ENCODE measurements at places on chromosomes 7 and 10.

- peak; percentile 76 for DNase-seq
Measured at GRCh38 chr10:48306870-48307710, 613 bp downstream of the MAPK8 start.

DNA sequence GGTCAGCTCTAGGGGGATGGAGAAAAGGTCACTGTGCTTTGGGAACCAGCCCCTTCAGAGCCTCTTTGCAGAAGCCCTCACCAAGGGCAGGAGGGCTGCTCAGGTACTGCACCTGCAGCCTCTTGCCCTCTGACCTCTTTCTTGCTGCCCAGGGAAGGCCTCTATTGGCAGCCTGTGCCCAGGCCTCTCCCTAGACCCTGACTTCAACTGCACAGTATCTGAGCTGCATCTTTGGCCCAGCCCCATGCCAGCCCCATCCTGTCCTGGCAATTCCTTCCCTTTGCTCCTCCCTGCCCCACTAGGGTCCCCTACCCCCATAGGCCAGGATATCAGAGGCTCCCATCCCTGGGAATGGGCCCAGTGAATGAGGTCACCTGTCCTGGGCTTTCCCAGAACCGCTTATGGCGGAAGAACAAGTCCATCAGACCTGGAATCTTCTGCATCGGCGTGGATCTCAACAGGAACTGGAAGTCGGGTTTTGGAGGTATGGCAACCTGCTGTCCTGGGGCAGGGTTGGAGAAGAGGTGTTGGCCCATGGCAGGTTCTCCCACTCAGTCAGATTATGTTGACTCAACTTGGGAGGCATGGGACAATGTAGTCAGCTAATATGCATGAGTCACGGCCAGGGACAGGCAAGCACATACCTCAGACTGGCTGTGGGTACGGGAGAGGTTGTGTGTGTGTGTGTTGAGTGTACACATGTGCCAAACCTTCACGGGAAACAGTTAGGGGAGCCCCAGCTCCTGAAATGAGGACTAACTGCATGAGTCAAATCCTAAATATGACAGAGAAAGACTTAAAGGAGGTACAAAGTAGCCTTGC, 17.1 kb upstream of the CPA1 start:
- peak; percentile 51 for DNase-seq

DNA sequence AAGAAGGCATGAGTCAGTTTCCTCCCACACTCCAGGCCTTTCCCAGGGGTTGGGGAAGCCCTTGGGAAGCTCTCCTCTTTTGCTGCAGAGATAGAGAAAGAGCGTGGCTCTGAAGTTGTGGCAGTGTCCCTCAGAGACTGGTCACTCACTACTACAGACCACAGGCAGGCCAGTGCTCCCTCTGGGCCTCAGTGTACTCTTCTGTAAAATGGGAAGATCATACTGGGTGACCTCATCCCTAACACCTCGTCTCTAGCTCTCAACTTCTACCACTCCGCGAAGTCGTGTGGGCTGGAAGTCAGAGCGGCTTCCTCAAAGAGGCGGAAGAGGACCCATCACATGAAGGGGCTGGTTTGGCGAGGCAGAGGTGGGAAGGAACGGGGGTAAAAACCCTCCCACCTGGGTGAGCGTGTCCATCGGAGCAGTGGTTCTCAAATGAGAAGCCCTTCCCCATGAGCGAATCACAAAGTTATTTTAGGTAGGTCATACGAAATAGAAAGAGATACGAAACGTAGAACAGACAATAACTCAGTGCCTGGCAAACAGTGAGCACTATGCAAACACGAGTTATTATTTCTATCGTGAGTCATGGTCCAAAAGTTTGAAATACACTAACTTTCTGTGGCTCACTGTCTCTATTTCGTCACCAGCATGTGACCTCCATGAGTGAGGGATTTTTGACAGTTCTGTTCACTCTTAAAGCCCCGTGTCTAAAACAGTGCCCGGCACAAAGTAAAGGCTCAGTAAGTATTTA, 32.7 kb downstream of the PRKAG2 start:
- DNase-seq, result no peak

DNA sequence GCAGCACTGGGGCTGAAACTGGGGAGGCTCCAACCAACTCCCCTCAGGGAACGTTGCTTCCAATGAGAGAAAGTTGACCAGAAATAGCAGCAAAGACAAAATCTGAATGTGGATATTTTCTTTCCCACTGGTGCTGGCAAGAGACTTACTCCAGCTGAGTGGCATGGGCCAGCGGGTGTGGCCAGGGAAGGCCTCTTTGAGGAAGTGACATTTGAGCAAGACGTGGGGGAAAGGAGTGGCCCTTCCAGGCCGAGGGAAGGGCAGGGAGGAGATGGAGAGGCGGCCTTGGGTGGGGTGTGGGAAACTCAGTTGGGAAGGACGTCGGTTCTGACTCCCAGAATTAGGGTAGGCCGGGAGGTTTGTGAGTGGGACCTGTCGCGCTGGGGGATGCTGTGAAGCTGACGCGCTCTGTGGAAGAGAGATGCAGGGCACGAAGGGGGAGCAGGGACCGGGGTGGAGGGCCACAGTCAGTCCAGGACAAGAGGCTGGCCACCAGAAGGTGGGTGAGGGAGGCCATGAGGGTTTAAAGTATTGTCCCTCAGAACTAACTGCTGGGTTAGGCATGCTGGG, 96.7 kb upstream of the IKZF1 start:
- no peak for DNase-seq

DNA sequence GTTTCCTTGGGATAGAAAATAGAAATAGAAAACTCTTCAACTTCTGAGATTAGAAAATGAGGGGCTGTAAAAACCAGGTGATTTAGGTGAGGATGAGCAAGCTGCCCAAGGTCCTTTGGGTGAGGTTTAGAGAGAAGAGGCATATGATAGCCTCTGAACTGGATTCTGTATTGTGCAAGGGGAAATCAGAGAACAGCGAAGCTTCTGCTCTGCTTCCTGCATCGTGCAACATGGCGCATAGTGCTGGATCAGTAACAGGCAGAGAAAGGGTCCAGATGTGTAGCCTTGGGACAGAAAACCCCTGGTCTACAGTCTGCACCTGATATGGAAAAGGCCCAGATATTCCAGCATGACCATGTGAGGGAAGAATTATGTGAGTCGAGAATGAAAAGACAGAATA, 121.7 kb downstream of the MBL2 start:
- DNase-seq, result no peak

DNA sequence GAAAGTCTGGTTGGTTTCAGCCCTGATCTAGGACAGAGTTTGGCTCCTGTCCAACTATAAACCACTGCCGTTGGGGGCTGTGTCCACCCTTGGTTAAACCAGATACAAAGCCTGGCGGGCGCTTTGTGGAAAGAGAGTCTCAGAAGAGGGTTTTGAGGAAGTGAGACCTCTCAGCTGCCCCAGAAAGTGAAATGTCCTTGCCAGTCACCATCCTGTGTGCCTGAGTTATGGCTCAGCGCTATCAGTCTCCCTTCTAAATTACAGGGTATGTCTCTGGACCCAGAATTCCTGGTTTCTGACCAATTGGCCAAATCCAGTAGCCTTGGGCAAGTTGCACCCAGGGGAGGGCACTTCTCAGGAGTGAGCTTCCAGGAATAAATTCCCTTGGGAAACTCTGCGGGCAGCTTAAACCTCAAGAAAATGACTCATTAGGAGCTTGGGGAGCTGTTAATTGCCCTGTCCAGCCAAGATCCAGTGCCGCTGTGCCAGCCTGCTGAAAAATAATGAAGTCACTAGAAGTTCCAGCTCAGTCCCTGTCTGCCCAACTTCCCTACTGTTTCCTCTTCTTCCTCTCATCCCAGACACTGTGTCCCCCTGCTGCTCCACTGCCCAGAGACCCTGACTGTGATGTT, 66.7 kb upstream of the PDZD8 start:
- no peak for DNase-seq

- DNase-seq, result no peak
Measured at GRCh38 chr7:3917436-3917835, 616.4 kb downstream of the SDK1 start.

GRCh38 chr10:122310311-122311050, 39.4 kb downstream of the BTBD16 start:
- peak; percentile 37 for DNase-seq

GRCh38 chr10:1284076-1284475, 227.9 kb downstream of the WDR37 start:
- no peak for DNase-seq

- no peak for DNase-seq
Measured at GRCh38 chr10:78752221-78752620, 316.5 kb upstream of the ZMIZ1 start.

- DNase-seq, result no peak
Measured at GRCh38 chr7:129975309-129975708, 22.5 kb upstream of the UBE2H start.

DNA sequence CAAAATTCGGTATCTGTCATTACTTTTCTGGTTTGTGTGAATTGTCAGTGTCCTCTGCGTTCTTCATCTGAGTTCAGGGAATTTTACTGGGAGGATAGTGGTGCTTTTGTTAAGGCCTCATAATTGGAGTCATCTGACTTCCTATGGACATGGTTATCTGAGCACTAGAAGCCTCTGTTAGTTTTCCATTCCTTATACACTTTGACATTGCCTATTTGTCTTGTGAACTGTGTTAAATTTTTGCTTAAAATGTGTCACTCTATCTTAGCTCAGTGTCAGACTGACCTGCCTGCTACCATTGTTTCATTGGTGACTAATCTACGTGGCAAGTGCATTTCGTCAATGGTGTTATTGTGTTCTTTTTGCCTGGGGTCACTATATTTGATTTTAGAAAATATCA, 253.3 kb downstream of the SEMA3A start:
- no peak for DNase-seq

DNA sequence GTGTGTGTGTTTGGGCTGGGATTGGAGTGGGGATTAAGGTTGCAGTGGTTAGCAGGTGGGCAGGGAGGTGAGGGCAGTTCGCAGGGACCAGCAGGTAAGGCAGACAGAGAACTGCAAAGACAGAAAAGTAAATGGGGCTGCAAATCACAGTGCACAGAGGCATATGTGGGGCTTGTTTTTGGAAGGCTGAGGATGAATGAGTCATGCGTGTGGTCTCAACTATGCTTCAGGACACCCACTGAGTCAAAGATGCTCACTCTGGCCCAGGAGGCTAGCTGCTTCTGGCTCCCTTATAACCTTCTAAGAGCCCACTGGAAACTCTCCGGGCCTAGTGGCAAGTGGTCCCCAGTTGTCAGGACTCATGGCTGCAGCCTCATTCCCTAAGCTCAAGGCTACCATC, 118.2 kb downstream of the ZNF248 start:
- DNase-seq, result no peak

DNA sequence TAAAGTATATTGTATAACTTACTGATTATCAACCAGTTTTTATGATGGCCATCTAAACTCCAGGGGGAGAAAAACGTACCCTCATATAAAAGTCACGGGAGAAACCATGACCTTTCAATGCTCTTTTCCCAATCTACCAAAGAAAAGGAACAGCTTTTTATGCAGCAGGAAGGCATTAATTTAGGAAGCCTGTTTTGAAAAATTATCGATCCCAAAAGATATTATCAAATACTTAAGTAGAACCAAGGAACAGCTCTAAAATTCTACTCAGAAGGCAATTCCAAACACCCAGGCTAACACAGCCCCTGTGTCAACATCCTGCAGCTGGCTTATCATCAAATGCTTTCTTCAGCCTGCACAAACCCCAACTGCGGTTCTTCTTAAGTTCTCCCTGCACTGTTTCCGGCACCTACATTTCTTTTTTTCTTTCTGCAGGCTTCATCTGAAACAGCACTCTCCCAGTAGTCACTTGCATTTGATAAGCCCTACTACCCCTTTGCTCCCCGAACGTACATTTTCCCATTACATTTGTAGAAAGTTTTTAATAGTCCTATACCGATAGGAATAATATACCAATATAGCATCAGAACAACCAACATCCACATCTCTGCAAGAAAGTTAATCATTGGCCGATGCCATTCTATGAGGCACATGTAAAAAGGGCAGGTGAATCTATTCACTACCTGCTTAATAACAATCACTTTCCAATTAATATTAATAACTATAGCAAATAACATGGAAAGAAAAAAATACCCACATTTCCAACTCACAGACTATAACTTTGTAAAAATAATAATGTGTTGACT, 47.9 kb downstream of the PIP4K2A start:
- no peak for DNase-seq

DNA sequence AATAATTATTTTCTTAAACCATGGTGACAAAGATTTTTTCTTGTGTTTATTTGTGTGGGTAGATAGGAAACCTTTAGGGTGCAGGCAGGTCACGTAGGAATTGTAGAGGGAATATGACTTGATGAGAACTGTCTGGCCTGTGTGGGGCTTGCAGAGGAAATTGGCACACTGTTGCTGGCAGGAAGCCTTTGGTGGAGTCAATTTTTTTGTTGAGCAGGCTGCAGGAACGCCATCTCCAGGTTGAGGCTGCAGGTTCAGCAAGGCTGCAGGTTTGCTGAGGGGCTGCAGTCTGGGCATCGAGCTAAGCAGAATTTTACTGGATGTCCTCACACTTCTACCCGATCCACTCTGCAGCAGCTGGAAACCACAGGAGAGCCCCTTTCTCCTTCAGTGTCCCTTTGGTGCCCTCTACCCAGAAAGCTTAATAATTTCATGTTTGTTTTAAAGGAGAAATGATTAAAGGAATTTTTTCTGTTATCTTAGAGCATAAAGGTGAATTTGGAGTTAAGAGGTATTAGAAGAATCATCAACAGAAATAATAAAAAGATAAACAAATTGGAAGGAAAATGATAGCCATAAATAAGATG, 37.0 kb downstream of the TBC1D12 start:
- peak; percentile 30 for DNase-seq

GRCh38 chr7:106820321-106821217, 44.5 kb upstream of the PIK3CG start:
- no peak for DNase-seq

DNA sequence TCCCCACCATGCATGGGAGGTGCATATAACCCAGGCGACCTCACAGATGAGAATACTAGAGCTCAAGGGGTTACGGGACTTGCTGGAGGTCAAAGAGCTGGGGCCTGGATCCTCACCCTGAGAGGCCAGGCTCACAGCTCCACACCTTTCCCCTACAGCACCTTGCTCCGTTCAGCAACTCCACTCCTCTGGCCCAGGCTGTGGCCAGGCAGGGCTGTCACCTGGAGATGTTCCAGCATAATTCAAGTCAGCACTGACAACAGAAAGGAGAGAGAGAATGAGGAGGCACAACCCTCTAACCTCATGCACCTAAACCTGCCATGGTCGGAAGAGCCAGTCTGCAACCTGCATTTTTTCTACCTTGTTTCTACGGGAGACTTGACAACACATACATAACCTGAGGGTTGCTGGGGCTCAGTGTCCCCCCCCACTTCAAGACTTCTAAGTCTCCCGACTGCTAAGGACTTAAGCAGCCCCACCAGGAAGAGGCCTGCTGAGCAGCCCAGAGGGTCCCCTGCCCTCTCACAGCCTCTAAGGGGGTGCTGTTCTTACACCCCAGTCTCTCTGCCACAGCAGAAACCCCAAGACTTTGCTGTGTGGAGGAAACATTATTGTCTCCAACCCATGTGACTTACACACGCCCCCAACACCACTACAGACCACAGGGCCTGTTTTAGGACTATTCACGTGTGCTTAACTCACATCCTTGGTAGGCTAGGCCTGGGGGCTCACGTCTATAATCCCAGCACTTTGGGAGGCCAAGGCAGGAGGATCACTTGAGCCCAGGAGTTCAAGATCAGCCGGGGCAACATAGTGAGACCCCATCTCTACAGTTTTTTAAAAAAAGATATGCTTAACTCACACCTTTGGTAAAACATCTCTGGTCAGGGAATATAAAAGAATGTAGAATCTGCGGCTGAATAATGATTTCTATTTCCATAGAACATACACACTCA, 175.6 kb downstream of the FAM107B start:
- DNase-seq, result no peak

- peak; percentile 64 for DNase-seq
Measured at GRCh38 chr10:13099144-13099665, 758 bp upstream of the OPTN start.

GRCh38 chr7:28976022-28976421, 17.9 kb upstream of the TRIL start:
- DNase-seq, result no peak

GRCh38 chr7:136869991-136870865, 1.8 kb downstream of the CHRM2 start:
- no peak for DNase-seq

Data from T47D (cell line).